ENCODE measurements at places on chromosomes 3 and 15. TPM values are rescaled to one million over a fixed set of nuclear protein-coding genes. Genes with fewer than 3 reads are reported as not detected.

The BUB1B gene
- 3.2 TPM for total RNA-seq

The PTPN9 gene
- total RNA-seq, result 37.5 TPM

The KLHL40 gene
- not detected for total RNA-seq

The C2CD4B gene
- not detected for total RNA-seq

DNA sequence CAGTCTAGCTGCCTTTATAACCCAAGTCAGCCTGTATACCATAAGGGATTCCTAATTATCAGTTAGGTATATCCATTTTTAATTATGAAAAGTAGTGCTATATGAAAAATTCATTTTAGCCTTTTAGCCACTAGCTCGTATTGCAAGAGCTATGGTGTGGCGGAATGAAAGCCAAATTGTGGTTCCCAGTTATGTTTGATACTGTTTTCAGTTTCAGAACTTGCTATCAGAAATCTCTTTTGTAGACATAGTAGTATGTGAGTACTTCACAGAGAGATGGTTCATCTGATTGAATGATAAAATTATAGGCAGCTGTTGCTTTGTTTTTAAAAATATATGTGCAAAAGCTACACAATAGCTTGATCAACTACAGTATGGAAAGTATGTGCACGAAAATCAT is 134.6 kb downstream of the SLC25A26 start:
- H3K4me1 ChIP-seq, result peaks cover 17% of the 10 kb centered on the region
- H3K36me3 ChIP-seq, result no peaks in the 10 kb centered on the region
- H3K27ac ChIP-seq, result no peak overlapping the region
- no peaks in the 10 kb centered on the region for H3K27me3 ChIP-seq
- no peak overlapping the region for H3K4me3 ChIP-seq

- no peak overlapping the region for H3K27ac ChIP-seq
- DNase-seq, result peak; percentile 40
- H3K4me3 ChIP-seq, result no peak overlapping the region
- H3K27me3 ChIP-seq, result no peaks in the 10 kb centered on the region
These were observed 422.5 kb upstream of the CDIN1 start for GRCh38 chr15:36156879-36157427.

- no peaks in the 10 kb centered on the region for H3K36me3 ChIP-seq
- DNase-seq, result no peak
- no peaks in the 10 kb centered on the region for H3K27me3 ChIP-seq
- no peak overlapping the region for H3K4me3 ChIP-seq
- H3K4me1 ChIP-seq, result peaks cover 9% of the 10 kb centered on the region
These were observed 10.6 kb downstream of the PIK3CB start for GRCh38 chr3:138824114-138824506.

- no peak overlapping the region for H3K27ac ChIP-seq
- no peak for DNase-seq
- H3K27me3 ChIP-seq, result peaks cover 19% of the 10 kb centered on the region
These were observed 5.5 kb downstream of the ADAMTSL3 start for GRCh38 chr15:83659417-83659812.

- H3K4me3 ChIP-seq, result peak within 1 kb of the TSS; percentile 69
- H3K27me3 ChIP-seq, result no peaks in the 10 kb centered on the region
- peak; percentile 91 for DNase-seq
- H3K4me1 ChIP-seq, result peaks cover 23% of the 10 kb centered on the region
- peak within 1 kb of the TSS; percentile 88 for H3K27ac ChIP-seq
- peaks cover 6% of the 10 kb centered on the region for H3K36me3 ChIP-seq
These were observed at the start of gene P4HTM for GRCh38 chr3:48989796-48990635. Gene P4HTM (plus strand): TSS chr3:48990241. CDS start chr3:48990257, 16 bp downstream.

DNA sequence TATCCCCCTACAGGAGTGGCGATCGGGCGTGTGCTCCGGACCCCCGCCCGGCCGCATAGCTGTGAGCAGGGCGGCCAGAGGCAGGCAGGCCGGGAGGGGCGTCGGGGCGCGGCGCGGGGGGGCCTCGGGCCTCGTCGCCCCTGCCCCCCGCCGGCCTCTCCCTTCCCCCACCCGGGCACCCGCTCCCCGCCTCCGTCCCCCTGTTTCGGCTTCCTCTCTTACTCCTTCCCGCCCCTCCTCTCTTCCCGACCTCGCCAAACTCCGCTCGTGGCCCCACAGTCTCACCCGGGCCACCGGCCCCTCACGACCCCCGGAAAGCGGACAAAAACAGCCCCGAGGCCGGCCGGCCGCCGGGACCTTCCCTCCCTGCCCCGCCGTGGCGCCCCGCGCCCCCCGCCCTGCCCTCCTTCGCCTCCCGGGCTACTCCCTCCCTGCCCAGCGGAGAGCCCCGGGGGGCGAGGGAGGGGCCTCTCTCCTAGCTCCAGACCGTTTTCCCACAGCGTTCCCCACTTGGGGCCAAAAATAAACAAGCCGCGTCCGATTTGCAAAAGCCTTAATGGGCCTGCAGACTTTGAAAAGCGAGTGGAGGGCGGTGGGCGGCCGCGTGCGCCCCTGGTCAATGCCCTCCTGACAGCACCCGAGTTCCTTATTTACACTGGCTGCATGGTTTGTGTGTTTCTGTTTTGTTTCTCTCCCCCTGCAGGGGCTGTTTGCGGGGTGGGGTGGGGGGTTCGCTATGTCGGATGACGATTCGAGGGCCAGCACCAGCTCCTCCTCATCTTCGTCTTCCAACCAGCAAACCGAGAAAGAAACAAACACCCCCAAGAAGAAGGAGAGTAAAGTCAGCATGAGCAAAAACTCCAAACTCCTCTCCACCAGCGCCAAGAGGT is 1.0 kb downstream of the UBE2E1 start:
- peaks cover 13% of the 10 kb centered on the region for H3K4me1 ChIP-seq
- H3K36me3 ChIP-seq, result no peaks in the 10 kb centered on the region
- DNase-seq, result no peak
- no peaks in the 10 kb centered on the region for H3K27me3 ChIP-seq
- peak overlapping the region; percentile 67 for H3K4me3 ChIP-seq
